ENCODE measurements at places on chromosomes 2 and 18. TPM values are rescaled to one million over a fixed set of nuclear protein-coding genes. Genes with fewer than 3 reads are reported as not detected.

GRCh38 chr18:58947136-58947732 lies 82.6 kb downstream of the ZNF532 start:
- DNase-seq: no peak
- H3K4me3 ChIP-seq: no peak overlapping the region
- peaks cover 17% of the 10 kb centered on the region for H3K36me3 ChIP-seq
- H3K4me1 ChIP-seq: peaks cover 2% of the 10 kb centered on the region
- no peak overlapping the region for H3K27ac ChIP-seq

DNA sequence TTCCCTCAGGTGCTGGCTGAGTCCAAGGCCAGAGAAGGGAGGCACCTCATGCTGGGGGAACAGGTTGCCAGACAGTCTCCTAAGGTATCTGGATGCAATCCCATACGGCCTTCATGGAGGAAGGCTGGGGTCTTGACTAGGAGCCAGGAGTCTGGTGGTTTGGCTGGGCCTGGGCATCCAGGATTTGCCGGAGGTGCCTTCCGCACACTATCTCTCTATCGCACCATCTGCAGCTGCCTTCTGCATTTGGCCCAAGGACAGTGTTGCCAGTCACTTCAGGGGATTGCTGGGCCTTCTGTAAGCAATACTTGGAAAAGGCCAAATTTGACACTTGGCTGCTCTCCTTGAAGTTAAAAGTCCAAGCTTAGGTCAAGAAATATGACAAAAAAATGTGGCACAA lies 327.2 kb downstream of the EN1 start:
- no peak overlapping the region for H3K27ac ChIP-seq
- no peaks in the 10 kb centered on the region for H3K4me1 ChIP-seq

DNA sequence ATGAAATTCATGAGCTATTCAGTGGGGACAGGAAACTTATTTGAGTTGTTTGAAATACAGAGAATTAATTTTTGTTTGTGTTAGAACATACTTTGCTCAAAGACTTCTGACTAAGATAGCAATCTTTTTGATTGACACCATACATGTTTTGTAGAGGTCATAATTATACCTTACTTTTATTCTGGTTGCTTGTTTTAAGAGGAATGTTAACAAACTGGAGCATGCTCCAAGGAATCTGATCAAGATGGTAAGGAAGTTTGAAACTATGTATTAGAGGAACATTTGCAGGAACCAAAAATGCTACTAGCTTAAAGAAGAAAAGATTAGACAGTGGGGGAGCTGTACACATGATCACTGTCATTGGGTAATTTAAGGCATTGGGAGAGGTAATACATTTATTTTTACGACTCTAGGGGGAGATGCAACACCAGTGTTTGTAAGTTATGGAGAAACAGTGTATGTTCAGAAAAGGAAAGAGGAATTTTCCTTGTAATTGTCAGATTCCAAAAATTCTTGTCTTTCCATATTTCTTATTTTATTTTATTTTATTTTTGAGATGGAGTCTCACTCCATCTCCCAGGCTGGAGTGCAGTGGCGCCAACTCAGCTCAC lies 8.0 kb downstream of the AGFG1 start:
- peak; percentile 44 for DNase-seq
- H3K4me1 ChIP-seq: no peaks in the 10 kb centered on the region
- H3K36me3 ChIP-seq: no peaks in the 10 kb centered on the region

Gene REG3A
- total RNA-seq: not detected

DNA sequence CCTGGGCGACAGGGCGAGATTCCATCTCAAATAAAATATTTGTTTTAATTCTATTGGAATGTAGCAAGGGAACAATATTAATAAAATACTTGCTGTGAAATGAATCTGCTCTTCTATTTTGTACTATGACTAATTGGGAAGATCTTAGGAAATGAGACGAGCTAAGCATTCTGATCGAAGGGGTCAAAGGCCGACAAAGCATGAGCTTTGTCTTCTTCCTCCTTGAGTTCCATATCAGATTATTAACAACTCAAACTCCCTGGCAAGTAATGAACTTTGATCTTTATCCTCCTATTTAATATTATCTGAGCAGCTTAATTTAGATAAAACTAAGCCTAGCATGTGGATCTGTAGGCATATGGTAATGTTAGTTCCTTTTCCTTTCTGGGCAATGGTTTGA lies 15.5 kb downstream of the GEMIN6 start:
- peaks cover 5% of the 10 kb centered on the region for H3K36me3 ChIP-seq
- DNase-seq: no peak
- H3K27me3 ChIP-seq: no peaks in the 10 kb centered on the region
- no peaks in the 10 kb centered on the region for H3K4me1 ChIP-seq
- H3K27ac ChIP-seq: no peak overlapping the region
- H3K4me3 ChIP-seq: no peak overlapping the region

Gene C1QL2
- not detected for total RNA-seq

Gene GALR1
- total RNA-seq: under 0.01 TPM

Gene GALNT5
- 9.6 TPM for total RNA-seq

DNA sequence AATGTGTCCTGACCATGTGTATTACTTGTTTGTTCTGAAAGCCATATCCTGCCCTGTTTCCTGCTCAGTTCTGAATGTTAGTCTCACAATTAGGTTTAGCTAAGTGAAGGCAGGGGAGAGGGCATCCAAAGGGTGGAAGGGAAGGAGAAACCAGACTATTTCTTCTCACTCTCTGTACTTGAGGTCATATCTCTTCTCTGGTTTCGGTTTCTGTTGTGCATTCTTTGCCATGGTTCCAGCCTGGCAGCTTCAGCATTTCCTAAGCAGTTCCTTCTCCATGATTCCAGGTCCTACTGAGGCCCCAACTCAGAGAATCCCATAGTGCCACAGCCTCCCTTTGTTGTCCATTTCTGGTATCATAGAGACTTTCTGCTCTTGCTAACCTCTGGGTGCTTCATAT lies 40.3 kb upstream of the HNMT start:
- no peak overlapping the region for H3K4me3 ChIP-seq
- H3K27ac ChIP-seq: no peak overlapping the region
- DNase-seq: peak; percentile 10

DNA sequence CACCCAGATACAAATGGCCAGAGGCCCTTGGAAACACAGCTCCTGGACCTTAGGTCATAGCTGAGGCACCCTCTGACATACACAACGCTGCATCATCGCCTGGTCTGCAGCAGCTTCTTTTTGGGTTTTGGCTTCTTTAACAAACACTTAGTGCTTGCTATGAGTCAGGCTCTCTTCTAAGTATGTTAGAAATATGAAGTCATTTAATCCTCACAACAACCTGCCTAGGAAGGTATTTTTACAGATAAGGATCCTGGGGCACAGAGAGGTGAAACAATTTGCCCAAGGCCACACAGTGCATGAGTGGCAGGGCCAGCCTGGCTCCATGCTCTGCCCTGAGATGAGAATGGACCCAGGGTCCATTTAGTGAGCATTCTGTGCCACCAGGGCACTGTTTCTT lies 96.6 kb downstream of the TMEM17 start:
- no peaks in the 10 kb centered on the region for H3K27me3 ChIP-seq
- peaks cover 23% of the 10 kb centered on the region for H3K4me1 ChIP-seq
- no peak overlapping the region for H3K4me3 ChIP-seq
- no peak overlapping the region for H3K27ac ChIP-seq
- DNase-seq: peak; percentile 24

Gene ANKRD30BL
- total RNA-seq: 0.22 TPM

- no peaks in the 10 kb centered on the region for H3K36me3 ChIP-seq
- H3K4me1 ChIP-seq: no peaks in the 10 kb centered on the region
- no peak overlapping the region for H3K27ac ChIP-seq
- no peaks in the 10 kb centered on the region for H3K27me3 ChIP-seq
Measured at GRCh38 chr2:31467426-31467825, 52.9 kb upstream of the XDH start.

GRCh38 chr2:82511894-82512293 lies 1947.2 kb downstream of the SUCLG1 start:
- no peak overlapping the region for H3K4me3 ChIP-seq
- no peak overlapping the region for H3K27ac ChIP-seq
- DNase-seq: no peak

DNA sequence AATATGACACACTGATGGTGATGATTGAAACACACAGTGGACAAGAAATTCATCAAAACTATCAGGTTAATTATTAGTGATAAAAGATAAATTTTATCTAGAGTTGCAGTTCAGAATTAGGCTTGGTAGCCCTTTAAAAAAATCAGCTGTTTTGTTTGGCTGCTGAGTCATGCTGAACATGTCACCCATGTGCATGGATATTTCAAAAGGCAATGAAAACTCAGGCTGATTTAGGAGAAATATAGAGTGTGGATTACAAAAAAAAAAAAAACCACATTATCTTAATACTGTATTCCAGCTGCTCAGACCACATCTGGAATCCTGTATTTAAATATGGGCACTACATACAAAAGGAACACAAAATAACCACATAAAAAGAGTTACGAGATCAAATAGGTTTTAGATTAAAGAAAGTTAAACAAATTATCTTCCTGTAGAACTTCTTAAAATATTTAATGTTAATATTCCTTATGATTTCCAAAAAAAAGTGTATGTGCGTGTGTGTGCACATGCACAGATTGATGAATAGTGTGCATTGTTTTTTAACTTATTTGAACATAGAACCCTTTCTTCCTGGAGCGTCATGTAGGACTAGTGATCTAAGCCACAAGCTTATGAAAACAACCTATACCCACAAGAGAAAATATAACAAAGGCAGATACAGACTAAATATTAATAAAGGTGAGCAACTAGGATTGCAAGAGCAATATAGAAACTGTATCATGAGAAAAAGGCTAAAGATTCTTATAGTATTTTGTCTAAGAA lies 186.2 kb downstream of the STK39 start:
- no peak overlapping the region for H3K27ac ChIP-seq
- peaks cover 4% of the 10 kb centered on the region for H3K36me3 ChIP-seq
- DNase-seq: no peak

DNA sequence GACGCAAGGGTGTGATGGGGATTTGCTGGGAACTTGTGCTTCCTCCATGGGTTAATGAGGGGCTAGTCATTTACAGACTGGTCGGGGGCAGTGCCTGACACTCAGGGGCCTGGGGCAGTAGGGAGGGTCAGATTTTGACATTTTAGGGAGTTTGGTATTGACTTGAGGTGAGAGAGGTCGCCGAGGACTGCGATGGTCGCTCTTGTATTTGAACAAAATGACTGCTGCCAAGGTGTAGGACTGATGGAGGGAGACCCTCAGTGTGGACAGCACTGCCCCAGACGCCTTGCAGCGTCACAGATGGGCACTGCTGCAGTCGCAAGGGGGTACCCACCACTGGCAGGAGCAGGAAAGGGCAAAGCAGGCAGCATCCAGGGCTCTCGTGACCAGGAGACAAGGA lies 182.9 kb downstream of the RTP5 start:
- H3K27me3 ChIP-seq: peaks cover 19% of the 10 kb centered on the region
- DNase-seq: no peak
- no peaks in the 10 kb centered on the region for H3K4me1 ChIP-seq

Gene ACMSD
- not detected for total RNA-seq

DNA sequence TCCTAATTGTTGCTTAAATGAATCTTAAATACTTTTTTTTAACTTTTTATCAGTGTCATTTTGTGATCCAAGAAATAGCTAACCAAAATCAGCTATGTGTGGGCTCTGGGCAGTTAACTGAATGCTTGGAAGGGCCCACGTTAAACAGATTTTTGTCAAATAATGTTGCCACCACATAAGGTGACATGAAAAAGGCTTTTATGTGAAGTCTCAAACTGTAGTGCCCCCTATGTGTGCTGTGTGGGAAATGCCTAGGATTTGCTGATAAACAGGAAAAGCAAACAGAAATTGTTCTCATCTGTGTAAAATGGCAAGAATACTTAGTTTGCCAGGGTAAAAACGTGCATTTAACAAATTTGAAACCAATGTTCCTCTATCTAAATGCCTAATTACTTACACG lies 242.2 kb downstream of the ZNF516 start:
- no peak overlapping the region for H3K27ac ChIP-seq
- H3K4me1 ChIP-seq: peaks cover 3% of the 10 kb centered on the region
- H3K27me3 ChIP-seq: no peaks in the 10 kb centered on the region

- no peak for DNase-seq
- H3K27ac ChIP-seq: no peak overlapping the region
- no peaks in the 10 kb centered on the region for H3K27me3 ChIP-seq
Measured at GRCh38 chr2:216219861-216220260, 110.7 kb downstream of the XRCC5 start.

- no peak for DNase-seq
- H3K36me3 ChIP-seq: peaks cover 12% of the 10 kb centered on the region
- H3K27me3 ChIP-seq: peaks cover 12% of the 10 kb centered on the region
- no peak overlapping the region for H3K4me3 ChIP-seq
- H3K27ac ChIP-seq: no peak overlapping the region
Measured at GRCh38 chr18:79524181-79525078, 128.7 kb downstream of the NFATC1 start.

GRCh38 chr2:1990724-1991123 lies 246.4 kb upstream of the PXDN start:
- H3K4me3 ChIP-seq: no peak overlapping the region
- peaks cover 4% of the 10 kb centered on the region for H3K27me3 ChIP-seq
- peak; percentile 80 for DNase-seq
- H3K27ac ChIP-seq: no peak overlapping the region
- peaks cover 10% of the 10 kb centered on the region for H3K4me1 ChIP-seq
- H3K36me3 ChIP-seq: no peaks in the 10 kb centered on the region

Gene CNTNAP5
- total RNA-seq: 0.13 TPM

- DNase-seq: no peak
- H3K4me3 ChIP-seq: no peak overlapping the region
- no peaks in the 10 kb centered on the region for H3K4me1 ChIP-seq
- no peaks in the 10 kb centered on the region for H3K27me3 ChIP-seq
- H3K36me3 ChIP-seq: no peaks in the 10 kb centered on the region
Measured at GRCh38 chr2:214184461-214184860, 226.4 kb upstream of the VWC2L start.

DNA sequence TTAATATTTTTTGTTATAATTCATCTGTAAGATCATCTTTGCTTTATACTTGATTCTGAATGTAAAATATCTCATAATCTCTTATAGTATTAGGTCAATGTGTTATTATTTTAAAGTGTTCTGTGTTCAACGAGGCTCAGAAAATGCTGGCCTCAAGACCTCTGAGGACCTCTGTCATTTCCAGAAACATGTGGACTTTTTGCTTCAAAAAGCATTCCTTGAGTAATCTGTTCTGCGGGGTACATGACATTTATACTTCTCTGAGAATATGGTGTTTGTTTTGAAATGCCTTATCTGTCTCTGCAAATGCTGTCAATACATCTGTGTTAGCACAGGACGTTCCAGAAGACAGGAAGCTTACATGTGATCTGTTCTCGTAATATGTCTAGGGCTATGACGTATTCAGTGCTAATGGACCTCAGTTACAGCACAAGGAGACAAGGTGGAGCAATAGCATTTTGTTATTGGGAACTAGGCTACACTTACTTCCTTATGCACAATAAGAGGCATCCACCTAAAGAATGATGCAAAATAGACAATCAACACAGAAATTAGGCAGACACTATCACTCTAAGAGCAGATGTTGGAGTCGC lies 37.6 kb upstream of the IL1RL1 start:
- no peak overlapping the region for H3K4me3 ChIP-seq
- peaks cover under 1% of the 10 kb centered on the region for H3K4me1 ChIP-seq
- H3K27me3 ChIP-seq: peaks cover 2% of the 10 kb centered on the region
- no peak overlapping the region for H3K27ac ChIP-seq
- no peak for DNase-seq
- H3K36me3 ChIP-seq: no peaks in the 10 kb centered on the region

Gene CD8B2
- 0.09 TPM for total RNA-seq

GRCh38 chr2:179455172-179455524 lies 190.5 kb upstream of the SESTD1 start:
- H3K4me1 ChIP-seq: no peaks in the 10 kb centered on the region
- H3K27me3 ChIP-seq: no peaks in the 10 kb centered on the region
- H3K27ac ChIP-seq: no peak overlapping the region
- no peaks in the 10 kb centered on the region for H3K36me3 ChIP-seq

Gene IL37
- total RNA-seq: not detected
